ENCODE measurements at places on chromosomes 12 and 14.

DNA sequence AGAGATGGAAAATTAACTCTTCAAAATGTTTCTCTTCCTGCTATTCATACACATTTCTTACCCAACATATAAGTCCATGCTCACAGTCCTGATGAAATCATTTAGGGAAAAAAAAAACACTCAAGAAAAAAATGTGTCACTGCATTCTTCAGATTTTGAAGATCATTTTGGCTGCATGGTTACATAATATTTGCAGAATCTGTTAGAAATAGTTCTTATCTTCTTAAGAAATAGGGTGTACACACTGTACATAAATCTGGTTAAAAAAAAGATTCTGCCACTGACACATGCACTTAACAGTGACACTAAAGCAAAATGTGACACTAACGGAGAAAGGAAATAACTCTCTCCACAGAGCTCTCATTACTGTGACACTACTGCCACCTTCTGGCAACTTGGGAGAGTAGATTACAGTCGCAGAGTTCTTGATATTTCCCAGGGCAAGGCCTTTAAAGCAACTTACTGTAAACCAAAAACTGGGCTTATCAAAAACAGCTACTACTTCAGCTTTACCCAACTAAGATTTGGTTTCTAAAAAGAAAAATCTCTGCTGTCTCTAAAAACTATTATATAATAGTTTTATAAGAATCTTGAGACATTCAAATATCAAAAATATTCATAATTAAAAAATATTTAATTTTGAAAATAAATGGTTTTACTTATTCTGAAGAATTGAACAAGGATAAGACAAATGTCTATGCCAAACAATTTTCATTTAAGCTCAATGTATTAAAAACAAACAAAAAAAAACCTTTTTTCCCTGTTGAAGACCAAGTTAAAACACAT is 65.0 kb downstream of the SETD3 start:
- DNase-seq, result peak; percentile 45

- DNase-seq, result no peak
Observed at GRCh38 chr12:11805680-11806079, 156.2 kb downstream of the ETV6 start.

DNA sequence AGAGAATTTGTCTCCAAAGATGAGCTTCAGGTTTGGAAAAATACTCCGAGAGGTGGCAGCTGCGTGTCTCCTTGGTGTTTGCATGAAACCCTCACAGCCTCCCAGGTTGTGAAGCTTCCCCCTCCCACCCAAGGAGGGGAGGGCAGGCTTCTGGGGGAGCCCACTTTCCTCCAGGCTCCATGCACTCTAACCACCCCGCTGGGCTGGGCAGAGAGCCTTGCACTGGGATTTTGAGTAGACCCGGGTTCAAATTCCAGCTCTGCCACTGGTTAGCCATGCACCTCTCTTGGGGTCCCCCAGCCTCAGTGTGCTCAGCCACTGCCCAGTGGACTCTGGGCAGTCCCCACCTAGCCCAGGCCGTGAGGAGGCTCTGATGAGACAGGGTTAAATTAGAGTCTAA is 4.3 kb upstream of the DLK1 start:
- no peak for DNase-seq

DNA sequence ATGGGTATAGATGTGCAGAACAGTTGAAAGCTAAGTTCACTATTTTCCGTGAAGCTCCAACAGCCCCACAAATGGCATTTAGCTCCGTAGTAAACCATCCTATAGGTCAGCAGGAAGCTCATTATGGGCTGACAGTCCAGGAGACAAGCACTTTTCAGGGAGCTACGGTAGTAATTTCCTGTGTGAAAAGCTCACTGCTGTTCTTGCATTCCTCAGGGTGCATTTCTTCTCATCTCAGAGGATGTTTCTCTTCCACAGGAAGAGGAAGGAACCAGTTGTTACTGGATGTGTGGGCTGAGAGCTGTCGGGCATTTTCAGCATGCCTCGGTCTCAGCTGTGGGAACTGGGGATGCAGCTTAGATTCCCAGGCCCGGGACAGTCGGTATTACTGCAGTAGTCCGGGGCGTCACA is 72.8 kb downstream of the GALNT4 start:
- DNase-seq, result no peak

- no peak for DNase-seq
Observed at GRCh38 chr14:92759300-92759678, 10.9 kb upstream of the LGMN start.

GRCh38 chr14:67817750-67818438 is 1.5 kb upstream of the ZFYVE26 start:
- DNase-seq, result no peak
